Activated T-cell treated with anti-CD3 and anti-CD28 coated beads, Interleukin-2, amount 50 U/mL, for 24 hours (primary cell): ENCODE measurements at places on chromosomes 1 and 21.
A peak's percentile ranks its signal among the peaks of the same experiment; 100 is the strongest.

GRCh38 chr1:223776075-223776814, 63.9 kb downstream of the CAPN2 start:
- DNase-seq: peak; percentile 48

GRCh38 chr1:3155926-3156220, 86.9 kb downstream of the PRDM16 start:
- DNase-seq: no peak

- no peak for DNase-seq
These were observed 130.6 kb downstream of the SNX7 start for GRCh38 chr1:98792123-98792522.

- DNase-seq: no peak
These were observed 14.0 kb upstream of the CD247 start for GRCh38 chr1:167532375-167532774.

- DNase-seq: no peak
These were observed 4.0 kb upstream of the CSF3R start for GRCh38 chr1:36486439-36487335.

- DNase-seq: no peak
These were observed 1.9 kb upstream of the MYBPH start for GRCh38 chr1:203177470-203178039.

DNA sequence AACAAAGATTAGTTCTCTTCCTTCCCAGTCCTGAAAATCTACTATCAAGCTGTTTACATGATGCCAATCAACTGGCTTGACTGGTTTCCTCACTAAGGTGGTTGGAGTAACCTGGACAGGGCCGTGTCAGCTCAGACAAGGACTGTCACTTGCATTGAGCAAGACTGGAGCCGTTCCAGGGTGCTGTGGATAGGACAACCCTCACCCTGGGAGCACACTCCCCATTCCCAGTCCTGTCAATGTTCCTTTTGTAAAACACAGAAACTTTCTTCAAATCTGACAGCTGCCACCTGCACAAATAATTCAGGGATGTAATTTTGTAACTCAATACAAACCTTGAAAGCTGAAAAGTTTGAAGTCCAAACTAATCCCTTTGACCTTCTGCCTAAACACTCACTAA, 31.4 kb downstream of the PLPP3 start:
- DNase-seq: no peak

DNA sequence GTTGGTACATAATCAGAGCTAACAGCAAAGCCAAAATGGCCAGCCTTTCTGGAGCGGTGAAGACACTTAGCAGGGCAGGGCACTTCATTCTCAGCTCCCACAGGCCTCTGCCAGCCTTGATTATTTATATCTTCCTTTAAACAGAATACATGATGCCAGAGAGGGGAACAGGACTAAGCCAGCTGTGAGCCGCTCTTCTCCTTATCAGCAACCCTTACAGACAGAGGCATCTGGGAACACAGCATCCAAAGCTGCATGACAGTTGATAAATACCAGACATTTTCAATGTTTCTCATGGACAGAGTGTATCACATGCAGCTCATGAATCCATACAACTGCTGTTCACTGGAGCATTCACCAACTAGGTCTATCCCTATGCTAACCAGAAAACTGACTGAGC, 29.1 kb downstream of the DNAJC11 start:
- DNase-seq: no peak

DNA sequence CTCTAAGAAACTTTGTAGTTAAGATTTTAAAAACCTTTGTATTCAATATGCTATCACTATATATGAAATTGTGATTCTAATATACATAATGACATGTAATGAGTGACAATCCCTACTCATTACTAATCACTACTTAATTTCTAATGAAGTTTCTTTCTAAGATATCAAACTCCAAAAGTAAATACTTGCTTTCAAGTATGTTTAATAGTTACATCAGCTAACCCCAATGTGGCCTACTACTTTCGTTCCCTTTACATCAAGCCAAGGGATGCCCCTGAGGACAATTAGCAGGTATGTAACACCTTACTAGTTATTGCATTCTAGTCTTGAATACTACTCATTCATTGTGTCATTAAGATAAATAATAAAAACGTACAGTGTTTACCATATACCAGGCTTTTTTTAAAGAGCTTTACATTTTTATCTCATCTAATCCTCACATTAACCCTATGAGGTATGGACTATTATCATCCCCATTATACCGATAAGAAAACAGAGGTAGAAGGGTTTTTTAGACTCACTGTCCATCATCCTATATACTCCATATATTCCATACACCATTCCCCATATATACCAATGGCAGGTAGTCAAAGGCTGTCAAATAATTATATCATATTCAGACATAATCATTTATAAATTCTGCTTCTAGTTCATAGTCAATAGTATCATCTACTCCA, 4.2 kb downstream of the PPP1R15B start:
- no peak for DNase-seq

DNA sequence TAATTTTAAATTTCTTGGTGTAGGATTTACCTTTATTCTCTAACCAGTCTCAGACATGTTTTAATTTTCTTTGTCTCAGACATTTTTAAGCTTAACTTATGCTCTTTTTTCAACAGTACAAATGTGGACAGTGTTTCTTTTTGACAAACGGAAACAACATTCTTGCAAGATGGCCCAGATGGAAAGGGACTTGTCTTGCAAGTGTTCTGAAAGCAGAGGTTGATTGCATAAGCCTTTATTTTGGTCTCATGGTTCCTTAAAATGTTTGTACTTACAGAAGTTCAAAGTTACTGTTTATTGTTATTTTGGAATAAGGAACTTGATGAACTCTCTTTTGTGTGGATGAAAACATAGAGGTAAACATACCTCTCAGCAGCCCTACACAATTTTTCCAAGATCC, 22.9 kb downstream of the SMAP2 start:
- DNase-seq: no peak

- peak; percentile 58 for DNase-seq
These were observed 3.2 kb upstream of the CCNL2 start for GRCh38 chr1:1402072-1402900.

- DNase-seq: no peak
These were observed 411.0 kb upstream of the NEGR1 start for GRCh38 chr1:72693376-72693775.

DNA sequence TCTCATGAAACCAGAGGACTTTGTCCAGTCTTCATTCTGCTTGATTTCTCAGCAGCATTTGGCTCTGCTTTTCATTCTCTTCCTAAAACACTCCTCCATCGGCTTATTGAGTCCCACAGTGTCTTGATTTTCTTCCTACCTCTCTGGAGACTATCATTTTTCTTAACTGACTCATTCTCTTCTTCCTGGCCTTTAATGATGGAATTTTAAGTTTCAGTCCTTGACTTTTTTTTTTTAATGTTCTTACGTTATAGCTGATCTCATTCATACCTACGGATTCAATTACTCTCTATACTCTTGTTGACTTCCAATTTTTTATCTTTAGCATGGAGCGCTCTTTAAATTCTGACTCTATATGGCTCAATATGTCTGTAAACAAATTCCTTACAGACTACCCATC, 111.1 kb downstream of the NEK7 start:
- no peak for DNase-seq

DNA sequence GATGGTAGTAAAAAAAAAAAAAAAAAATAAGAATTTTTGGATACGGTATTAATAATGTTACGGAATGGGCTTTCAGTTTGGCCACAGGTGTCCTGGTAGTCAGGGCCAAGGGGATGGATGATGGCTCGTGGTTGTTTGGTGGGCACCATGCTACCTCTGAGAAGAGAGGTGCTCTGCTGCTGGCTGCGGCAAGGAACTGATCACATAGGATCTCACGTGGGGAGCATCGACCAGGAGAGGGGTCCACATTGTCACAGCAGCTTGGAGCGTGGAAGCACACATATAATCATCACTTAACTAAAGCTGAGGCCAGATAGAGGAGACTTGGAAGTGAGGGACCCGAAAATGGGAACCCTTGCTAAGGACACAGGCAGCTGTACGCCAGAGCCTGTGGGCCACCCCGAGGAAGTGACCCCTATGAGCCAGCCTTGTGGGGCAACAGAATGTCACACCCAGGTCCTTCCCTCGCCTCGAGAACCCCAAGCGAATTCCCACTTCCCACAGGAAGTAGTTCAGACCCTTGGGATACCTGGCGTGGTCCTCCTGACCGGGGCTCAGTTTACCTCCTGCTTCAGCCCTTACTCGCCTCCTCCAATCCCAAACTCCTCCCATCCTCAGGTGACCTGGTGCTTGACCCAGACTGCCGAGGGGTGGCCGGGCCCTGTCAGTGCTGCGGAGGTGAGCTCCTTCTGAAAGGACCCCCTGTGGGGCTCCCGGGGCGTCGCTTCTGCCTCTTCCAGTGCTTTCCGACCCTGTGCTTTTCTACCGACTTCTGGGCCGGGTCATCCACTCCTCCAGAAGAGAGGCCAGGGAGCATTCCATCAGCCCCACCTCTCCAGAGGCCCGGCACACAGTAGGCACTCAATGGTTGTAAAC, 222.0 kb downstream of the CAMTA1 start:
- DNase-seq: no peak

GRCh38 chr1:225514671-225515081, 86.8 kb upstream of the LBR start:
- DNase-seq: no peak

DNA sequence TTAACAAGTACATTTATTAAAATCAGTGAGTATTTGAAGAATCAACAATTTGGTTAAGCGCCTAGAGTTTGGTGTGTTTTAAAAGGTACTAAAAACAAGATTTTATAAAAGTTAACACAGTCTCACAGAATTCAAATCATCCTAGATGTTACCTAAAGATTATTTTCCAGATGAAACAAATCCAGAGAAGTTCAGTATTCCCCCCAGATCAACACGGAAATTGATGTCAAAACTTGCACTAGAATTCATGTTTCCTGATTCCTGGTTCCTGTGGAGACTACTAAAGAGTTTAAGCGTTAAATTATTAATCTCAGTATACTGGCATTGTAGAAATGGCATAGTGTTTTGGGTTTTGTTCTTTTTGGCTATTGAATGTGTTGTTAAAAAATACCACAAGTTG, 1.4 kb downstream of the PTBP2 start:
- no peak for DNase-seq

DNA sequence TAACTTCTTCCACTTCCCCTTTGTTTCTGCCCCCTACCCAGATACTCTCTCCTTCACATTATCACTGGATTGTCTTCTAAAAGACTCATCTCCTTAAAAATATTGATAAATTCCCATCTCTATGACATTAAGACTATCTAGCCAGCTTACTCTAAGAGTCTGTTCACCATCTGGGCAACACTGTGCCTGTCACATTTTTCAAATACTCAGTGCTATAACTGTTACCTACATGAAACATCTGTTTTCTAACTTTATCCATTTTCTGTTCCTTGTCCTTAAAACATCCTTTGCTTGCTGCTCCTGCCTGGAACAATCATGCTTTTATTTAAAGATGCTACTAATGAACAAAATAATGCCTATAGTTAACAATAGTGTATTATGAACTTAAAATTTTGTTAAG, 81.4 kb downstream of the NCAM2 start:
- DNase-seq: no peak

GRCh38 chr1:40817791-40818263, 34.2 kb downstream of the KCNQ4 start:
- no peak for DNase-seq

DNA sequence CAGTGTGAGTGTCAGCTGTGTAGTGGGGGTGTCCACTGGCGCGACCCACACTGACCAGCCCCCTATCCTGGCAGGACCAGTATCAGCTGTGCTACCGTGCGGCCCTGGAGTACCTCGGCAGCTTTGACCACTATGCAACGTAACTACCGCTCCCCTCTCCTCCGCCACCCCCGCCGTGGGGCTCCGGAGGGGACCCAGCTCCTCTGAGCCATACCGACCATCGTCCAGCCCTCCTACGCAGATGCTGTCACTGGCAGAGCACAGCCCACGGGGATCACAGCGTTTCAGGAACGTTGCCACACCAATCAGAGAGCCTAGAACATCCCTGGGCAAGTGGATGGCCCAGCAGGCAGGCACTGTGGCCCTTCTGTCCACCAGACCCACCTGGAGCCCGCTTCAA, 28.1 kb upstream of the KDM4A start:
- no peak for DNase-seq

GRCh38 chr21:27082431-27083010, 115.6 kb upstream of the ADAMTS5 start:
- no peak for DNase-seq

DNA sequence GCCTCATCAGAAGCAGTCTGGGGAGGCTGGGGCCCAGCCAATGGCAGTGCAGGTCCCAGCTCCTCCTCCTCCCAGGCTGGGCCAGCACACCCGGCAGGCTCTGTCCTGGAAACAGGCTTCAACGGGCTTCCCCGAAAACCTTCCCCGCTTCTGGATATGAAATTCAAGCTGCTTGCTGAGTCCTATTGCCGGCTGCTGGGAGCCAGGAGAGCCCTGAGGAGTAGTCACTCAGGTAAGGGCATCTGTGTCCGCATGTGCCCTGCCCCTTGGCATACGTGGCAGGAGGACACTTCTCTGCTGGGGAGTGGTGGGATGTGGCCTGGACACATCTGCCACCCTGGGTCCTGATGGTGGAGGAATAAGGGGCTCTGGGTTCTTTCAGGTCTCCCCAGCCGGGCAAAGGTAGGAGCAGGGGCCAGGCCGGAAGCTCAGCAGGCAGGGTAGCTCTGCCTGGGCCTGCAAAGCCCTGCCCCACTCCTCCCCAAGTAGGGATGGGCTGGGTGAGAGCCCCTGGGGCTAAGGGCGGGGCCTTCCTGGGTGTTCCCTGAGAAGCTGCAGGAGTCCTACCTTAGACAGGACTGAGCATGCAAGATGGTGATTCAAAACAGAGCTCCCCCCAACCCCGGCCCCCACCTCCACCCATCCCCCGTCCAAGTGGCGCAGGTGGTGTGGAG, at the start of gene GJB5:
Gene GJB5 (plus strand): TSS at position 84 of the 674 bp plus-strand sequence. CDS start 2,284 bp downstream, outside the sequence.
- no peak for DNase-seq

DNA sequence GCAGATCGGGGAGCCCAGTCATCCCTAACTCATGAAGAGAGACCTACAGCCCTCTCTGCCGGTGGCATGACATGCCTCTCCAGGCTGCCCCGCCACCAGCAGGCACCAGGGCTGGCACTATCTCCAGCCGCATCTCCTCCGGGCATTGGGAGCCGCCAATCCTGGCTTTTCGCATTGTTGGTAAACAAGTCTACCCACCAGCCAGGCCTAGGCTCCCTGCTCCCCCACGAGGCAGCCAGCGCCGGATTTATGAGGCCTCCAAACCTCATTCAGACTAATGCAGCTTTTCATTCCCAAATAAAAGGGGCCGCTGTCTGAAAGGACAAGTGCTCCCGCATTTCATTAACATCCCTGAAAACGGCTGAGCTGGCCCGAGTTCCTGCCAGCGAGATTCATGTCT, 3.4 kb upstream of the GRIK3 start:
- no peak for DNase-seq

- DNase-seq: no peak
These were observed 69.9 kb upstream of the IGSF21 start for GRCh38 chr1:18037651-18038050.

DNA sequence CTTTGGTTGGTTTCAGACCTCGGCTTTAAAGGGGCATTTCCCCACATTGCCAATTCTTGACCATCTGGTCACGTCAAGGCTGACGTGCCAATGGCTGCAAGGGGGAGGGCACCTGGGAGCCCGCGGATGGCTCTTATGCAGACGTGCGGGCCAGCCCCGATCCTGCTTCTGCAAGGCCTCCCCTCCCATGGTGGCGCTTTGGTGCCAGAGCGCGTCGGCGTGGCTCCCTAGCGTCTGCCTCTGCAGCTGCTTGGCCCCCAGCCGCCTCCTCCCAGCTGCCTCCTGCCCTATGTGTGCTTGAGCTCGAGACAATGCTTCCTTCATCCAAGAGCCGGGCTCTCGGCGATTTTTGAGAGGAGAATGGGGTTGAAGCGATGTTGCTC, 29.1 kb downstream of the SKI start:
- no peak for DNase-seq

- DNase-seq: no peak
These were observed 533.4 kb downstream of the MATN1 start for GRCh38 chr1:30189818-30190500.
